ENCODE measurements at places on chromosomes 5 and 9.

DNA sequence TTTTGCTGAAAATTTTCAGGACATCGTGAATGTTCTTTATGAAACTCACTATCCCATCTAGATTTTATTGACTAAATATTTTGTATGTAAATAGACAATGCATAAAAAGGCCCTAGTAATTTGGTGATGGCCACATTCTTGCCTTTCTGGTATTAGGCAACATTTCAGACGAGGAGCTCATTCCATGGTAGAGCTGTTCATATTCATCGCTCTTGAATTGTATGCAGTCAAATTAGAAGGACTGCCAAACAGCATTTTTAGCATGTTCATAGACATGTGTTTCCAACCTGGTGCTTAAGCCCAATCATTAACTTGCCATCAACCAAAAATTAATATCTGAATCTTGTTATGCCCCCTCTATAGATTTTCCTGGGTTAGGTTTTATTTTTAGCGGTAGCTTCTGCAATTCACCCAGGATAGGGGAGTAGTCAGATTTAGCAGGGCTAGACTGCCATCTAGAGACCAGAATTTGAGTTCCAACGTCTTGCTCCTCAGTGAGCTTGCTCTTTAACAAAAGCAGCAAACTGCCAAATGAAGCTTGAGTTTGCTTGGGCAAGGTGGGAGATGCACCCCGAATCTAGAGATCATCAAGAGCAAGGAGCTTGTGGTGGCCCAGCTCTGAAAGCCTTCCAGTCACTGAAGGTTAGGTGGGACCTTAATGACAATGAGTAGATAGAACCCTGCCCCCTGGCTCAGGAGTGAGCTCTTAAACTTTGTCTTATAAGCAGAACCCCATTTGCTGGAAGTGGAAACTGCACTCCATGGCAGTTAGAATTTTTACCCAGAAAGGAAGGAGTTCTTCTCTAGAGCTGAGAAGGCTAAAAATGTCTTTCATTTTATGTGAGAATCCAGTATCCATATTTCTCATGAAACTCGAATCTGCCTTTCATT lies 456.2 kb downstream of the RASEF start:
- no peak for DNase-seq

DNA sequence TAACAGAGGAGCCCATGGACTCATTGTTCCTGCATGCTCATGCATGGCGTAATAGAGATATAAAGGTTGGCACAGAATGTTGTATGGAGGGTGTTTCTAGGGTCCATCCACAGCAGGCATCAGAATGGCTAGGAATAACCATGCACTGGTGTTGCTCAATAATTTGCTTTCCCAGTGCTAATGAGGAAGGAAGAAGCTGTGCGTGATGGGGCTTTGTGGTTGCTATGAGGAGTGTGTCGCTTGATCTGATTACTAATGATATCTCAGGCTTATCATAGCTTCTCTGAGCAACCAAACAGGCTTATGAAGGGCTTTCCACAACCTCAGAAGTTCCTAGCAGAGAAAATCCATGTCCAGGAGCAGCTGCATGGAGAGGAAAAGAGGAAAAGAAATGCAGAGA lies 151.3 kb upstream of the TRPC7 start:
- no peak for DNase-seq

GRCh38 chr5:96333391-96333790 lies 99.7 kb downstream of the PCSK1 start:
- DNase-seq, result no peak

GRCh38 chr9:22175972-22176545 lies 167.0 kb upstream of the CDKN2B start:
- no peak for DNase-seq

DNA sequence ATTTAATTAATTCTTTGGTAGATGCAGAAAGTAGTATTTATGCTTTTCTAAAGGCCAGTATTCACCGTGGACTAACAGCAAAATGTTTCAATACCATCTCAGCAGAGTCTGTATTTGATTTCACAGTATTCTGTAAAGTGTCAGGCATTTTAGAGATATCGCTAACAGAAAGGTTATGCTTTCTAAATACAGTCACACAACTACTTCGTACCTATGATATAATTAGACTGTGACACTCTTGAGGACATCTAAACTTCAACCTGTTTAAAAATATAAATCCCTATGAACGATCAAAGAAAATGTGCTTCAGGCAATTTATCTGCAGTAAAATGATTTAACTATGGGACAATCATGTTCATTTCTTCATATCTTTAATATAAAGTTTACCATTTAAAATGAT lies 41.7 kb upstream of the JAK2 start:
- DNase-seq, result no peak

DNA sequence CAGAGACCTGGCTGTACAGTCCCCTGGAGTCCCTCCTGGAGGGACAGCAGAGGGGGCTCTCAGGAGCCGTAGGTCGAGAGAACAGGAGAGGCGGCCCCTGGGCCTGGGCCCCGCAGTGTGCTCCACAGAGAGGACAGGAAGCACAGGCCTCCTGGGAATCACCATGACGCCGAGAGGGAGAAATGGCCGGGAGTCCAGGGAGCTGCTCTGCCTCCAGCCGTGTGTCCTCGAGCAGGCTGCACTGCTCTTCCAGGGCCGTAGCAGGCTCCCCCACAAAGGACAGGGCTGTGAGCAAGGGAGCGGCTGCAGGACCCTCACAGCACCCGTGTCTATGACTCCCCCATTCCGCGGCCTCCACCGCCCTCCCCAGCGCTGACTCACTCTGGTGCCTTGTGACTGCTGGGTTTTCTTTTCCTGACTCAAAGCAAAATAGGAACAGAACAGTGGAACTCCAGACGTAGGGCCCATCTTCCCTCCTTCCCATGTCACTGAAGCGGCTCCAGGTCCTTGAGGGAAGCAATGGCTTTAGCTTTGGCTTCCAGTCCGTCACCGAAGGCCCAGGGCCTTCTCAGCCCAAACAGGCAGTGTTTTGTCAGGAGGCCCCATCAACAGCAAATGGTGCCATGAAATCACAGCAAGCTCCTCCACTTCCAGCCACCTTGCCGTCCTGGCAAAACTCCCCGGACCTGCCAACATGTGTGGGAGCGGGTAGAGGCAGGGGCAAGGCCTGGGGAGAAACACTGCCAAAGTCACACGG lies 114.2 kb downstream of the LHFPL2 start:
- DNase-seq, result no peak

GRCh38 chr9:89609426-89610006 lies 4.7 kb downstream of the GADD45G start:
- DNase-seq, result no peak

GRCh38 chr5:160071516-160071915 lies 47.7 kb downstream of the PWWP2A start:
- no peak for DNase-seq

DNA sequence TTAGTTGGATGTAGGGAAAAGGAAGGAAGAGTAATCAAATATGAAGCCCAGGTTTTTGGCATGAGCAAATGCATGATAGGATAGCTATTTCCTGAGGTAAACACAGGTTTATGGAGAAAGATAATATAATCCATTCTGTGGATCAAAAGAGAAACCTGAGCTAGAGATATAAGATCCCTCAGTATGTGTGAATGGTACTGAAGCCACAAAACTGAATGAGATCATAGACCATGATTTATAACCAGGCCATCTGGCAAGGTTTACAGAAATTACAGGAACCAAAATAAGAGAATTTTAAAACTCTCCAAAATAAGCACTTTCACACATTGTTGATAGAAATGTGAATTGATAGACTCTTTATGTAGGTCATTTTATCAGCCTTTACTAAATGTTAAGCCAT lies 28.7 kb upstream of the ECM2 start:
- no peak for DNase-seq

- DNase-seq, result no peak
Measured at GRCh38 chr5:153797484-153797883, 241.2 kb downstream of the FAM114A2 start.

- no peak for DNase-seq
Measured at GRCh38 chr5:147483961-147484707, 25.7 kb downstream of the DPYSL3 start.

Measured in T-helper 2 cell treated with Interferon-gamma antibody and Interleukin-4, amounts not matched to agents 5 μg/mL and 100 μg/mL, for 36 hours (primary cell).